Stimulated activated CD4-positive, alpha-beta T cell treated with anti-CD3 and anti-CD28 coated beads, Interleukin-4, amount 100 ng/mL, for 48 hours (primary cell): ENCODE measurements at places on chromosomes 2 and 18.

DNA sequence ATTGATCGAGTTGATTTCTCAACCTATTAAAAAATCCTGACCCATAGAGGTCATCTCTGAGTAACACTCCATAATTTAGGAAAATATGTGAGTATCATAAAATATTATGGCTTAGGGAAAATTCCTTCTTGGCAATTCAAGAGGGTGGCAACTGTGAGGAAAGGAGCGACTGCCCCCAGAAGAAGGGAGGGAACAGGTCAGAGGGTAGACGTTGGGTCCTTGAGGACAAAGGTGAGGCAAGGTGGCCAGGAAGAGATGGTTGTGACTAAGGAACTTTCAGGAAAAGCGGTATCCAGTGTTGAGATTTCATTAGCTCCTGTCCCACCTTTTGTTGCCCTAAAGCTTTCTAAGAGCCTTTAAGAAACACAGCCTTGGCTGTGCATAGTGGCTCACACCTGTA is 10.5 kb upstream of the AGAP1 start:
- no peak for DNase-seq

- DNase-seq, result no peak
Measured at GRCh38 chr2:174326161-174327020, 8.4 kb upstream of the SP9 start.

- DNase-seq, result no peak
Measured at GRCh38 chr2:634636-635388, 42.4 kb downstream of the TMEM18 start.

DNA sequence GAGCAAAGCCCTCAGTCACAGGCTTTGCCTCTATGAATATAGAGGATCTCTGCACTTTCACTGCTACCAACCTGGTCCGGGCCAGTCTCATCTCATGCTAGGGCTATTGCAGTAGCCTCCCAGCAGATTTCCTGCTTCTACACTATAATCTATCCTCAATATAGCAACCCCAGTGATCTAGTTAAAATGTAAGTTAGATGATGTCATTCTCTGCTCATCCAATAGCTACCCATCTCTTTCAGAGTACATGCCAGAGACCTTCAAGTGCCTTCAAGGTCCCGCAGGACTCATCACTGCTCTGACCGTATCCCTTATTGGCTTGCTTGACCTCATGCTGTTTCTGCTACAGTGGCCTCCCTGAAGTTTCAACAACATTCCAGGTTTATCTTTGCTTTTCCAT is 186.3 kb downstream of the LOXHD1 start:
- no peak for DNase-seq

- no peak for DNase-seq
Measured at GRCh38 chr2:97992836-97993825, 2.6 kb downstream of the TMEM131 start.

DNA sequence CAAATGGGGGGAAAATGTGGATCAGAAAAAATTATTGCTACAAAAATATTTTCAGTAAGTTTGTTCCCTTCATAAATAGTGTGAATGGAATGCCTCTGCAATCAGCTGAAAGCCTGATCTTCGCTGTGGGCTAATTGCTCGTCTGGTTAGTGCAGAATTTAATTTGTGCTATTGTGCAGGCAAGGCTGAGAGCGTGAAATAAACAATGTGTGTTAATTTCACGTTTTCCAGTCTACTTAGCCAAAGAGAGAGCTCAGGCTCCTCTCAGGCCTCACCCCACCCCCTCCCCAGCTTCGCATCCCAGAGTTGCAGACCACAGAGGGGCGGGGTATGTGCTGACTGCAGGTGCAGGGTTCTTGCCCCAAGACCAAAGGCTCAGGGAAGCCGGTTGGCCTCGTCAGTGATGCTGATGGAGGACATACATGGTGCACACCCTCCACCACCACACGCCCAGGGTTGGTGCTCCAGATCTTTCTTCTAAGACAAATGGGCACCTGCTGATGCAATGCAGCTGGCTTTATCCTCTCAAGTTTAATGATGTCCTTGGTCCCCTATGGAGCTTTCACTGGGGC is 302.6 kb upstream of the SLC14A2 start:
- DNase-seq, result no peak

DNA sequence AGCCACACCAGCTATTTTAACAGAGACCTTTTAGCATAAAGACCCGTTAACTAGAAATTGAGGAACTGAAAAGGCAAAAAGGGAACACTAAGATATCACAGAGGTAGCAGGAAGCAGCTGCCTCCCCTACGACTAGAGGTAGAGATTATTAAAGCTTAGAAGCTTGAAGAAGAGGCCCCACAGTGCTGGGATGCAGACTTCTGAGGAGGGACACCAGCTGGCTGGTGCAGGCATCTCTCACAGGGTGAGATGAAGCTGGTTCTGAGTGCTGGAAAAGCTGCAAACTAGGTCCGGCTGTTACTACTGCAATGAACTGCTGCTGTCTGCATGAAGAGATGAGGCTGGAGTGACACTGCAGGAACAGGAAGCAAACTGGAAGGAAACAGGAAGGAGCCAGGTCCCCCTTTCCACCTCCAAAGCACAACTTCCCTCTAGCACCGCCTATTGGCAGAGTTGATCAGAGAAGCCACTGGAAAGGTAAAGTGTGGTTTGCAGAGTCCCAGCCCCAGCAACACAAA is 61.2 kb upstream of the MRPS9 start:
- DNase-seq, result no peak

DNA sequence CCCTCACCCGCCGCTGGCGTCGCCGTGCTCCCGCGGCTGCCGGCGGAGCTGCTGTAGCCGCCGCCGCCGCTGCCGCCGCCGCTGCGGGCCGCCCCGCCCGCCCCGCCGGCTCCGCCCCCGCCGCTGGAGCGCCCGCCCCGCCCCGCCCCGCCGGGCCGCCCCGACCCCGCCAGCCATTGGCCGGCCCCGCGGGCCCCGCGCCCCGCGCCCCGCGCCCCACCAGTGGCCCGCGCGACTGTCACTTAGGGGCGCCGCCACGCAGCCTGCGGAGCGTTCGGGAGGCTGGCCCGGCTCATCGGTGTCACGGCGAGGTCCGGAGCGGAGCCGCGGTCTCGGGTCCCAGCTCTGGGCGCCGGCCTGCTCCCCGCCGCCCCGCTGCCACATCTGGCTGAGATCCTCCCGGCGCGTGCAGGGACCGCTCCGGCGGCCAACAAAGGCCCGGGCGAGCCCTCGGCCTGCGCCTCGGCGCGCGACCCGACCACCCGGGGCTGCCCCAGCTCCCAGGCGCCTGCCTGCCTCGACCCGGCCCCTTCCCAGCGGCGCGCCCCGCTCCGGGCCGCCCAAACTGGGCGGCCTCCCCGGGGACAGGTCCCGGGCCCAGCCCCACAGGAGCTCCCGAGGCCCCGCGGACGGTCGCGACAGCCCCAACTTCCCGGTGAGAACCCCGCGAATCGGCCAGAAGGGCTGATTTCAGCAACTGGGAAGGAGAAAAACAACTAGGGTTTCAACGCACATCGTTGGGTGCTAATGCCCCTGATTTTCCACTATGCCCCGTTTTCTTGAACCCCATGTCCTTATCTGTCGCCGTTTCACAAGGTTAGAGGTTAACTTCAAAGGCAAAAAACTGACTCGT is at the start of gene MGAT4A:
Gene MGAT4A, minus strand, starts transcription at position 92 of the 853 bp plus-strand sequence. CDS start 4,800 bp downstream, outside the sequence.
- DNase-seq, result peak; percentile 72

- DNase-seq, result no peak
Measured at GRCh38 chr2:211159972-211160371, 603.6 kb downstream of the CPS1 start.

- DNase-seq, result no peak
Measured at GRCh38 chr2:178632729-178633128, 152.5 kb downstream of the PLEKHA3 start.

GRCh38 chr18:26421503-26421902 is 126.8 kb downstream of the KCTD1 start:
- no peak for DNase-seq

DNA sequence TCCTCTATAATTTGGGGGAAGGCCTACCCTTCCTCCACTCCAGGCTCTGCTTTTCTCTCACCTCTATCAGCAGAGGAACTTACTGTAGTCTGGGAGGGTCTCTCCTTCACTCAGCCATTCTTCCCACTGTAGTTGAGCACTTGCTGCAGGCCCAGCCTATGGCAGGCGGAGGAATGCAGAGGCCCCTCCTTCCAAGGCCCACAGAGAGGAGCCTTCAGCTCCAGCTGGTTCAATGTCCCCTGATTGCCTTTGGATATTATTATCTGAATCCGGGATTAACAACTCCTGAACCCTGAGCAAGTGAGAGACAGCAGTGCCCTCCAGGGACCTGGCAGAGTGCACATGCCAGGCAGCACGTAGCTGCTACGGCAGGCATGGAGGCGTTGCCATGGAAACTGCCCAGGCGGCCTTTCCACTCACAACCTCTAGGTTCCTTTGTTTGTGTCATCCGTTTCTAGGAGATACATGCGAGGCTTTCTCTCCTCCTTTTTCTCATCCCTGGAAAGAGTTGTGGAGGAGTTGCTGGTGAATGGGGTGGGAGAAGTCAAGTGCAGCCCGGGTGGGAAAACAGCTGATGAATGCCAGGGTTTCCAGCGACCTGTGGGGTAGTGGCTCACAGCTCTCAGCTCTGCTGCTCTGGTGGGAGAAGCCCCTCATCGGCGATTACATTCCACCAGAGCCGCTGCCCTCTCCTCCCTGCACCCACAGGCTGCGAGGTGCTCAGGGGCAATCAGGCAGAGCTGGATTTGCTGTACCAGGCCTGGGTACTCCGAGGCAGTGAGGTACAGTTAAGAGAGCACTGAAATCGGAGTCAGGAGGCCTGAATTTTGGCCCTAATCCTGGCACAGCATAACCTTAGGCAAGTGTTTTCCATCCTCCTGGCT is 55.3 kb upstream of the HK2 start:
- DNase-seq, result no peak

- DNase-seq, result no peak
Measured at GRCh38 chr2:191620144-191620543, 57.8 kb upstream of the NABP1 start.

DNA sequence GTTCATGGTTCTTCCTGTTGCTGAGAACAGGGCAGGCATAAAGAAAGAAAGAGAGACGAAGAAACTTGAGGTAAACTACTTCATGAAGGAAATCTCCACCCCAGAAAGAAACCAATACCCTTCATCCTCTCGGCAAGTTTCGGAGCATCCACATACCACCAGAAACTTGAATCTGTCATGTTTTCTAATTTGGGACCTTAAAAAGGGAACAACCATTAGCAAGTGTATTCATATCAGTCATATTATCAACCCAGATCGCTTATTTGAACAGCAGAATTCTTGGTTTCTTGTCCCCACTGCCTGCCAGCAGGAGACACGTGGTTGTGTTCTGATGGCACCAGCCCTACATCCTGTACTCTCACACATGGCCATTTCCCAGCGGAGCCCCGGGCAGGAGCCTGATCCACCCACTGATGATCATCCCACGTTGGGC is 53.2 kb upstream of the FZD7 start:
- no peak for DNase-seq

- no peak for DNase-seq
Measured at GRCh38 chr2:7612969-7613368, 695.8 kb downstream of the RNF144A start.

DNA sequence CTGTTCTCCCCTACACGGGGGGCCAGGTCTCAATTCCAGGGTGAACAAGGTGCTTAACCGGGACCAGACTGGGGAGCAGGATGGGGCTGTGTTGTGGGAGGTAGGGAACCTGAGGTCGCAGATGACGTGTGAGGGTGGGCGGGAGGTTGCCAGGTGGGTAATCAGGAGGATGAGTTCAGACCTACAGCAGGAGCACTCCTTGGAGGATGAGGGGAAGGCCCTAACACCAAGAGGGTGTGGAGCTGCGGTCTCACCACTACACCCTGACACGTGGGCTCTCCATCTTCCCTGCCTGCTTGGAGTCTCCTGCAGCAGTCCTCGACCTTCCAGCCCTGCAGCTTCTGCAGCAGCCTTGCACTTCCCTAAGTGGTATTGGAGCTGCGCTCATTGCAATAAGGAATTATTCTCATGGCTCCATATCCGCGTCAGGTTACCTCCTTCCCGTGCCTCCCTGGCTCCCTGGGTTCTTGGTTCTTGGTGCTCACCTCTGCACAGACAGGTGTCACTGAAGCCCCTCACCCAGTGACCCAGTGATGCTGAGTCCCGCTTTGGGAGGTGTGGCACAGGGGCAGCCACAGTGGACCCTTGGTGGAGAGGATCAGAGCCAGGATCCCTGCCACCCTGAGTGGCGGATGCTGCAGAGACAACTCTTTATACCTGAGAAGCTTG is 15.5 kb downstream of the SH3BP4 start:
- DNase-seq, result no peak

DNA sequence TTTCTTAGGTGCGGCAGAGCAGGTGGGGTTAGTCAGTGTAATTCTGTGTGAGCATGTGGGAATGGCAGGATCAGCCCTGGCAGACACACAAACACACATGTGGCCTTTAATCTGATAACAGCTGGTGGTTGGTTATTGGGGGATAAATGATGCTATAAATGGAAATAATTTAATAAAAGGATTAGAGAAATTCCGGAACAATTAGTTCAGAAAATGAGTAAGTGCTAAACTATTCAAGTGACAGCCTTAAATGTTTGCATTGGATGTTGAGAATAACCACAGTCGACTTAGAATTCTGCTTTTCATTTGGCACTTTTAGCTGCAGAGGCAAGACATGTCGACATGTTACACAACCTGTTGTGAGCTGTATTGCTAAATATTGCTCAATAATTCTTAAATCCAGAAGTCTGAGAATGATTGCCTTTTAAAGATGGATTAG is 7.2 kb downstream of the SMYD1 start:
- DNase-seq, result no peak

GRCh38 chr2:24421668-24422067 is 61.3 kb upstream of the ITSN2 start:
- peak; percentile 58 for DNase-seq

GRCh38 chr2:184141866-184142265 is 456.5 kb upstream of the ZNF804A start:
- DNase-seq, result no peak

GRCh38 chr2:1553671-1554295 is 140.5 kb downstream of the TPO start:
- no peak for DNase-seq

DNA sequence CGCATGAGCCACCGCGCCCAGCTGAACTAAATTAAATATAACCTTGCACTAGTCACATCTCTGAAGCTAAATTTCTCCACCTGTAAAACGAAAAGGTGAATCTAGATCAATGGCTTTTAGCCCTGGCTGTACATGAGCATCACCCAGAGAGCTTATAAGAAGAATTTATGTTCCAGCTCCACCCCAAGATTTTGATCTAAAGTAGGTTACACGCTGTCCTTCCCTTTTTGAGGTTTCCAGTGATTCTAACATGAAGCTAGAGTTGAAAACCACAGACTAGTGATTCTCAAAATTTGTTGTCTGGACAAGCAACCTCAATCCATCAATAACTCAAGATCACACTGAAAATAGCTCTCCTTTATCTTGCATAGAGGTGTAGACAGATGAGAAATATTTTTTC is 208.8 kb upstream of the CRIM1 start:
- DNase-seq, result no peak

DNA sequence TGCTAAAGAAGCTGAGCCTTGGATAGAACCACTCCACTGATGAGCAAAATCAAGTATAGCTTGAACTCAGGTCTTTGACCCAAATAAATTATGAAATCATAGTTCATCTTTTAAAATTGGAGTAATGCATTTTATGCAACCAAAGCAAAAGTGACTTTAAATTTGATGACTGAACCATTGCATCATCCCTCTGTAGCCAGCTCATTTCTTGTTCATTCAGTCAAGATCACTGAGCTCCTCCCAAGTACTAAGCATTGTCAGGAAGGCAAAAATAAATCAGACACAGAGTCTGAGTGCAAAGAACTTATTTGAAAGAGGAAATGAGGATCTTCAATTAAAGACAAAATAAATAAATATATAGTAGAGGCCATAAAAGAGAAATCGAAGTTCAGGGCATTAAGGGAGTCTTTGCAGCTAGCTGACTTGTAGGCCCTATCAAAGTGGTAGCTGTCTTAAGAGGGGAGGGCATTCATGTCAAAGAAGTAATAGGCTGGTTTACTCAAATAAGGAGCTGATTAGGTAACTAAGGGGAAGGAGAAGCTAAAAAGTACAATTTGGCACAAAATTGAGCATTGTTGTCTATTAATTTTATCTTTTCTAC is 411.8 kb downstream of the MTX2 start:
- DNase-seq, result no peak
